ENCODE measurements at places on chromosomes 1 and 21.

- DNase-seq: no peak
Measured at GRCh38 chr1:151991663-151992302, 1.9 kb downstream of the S100A10 start.

DNA sequence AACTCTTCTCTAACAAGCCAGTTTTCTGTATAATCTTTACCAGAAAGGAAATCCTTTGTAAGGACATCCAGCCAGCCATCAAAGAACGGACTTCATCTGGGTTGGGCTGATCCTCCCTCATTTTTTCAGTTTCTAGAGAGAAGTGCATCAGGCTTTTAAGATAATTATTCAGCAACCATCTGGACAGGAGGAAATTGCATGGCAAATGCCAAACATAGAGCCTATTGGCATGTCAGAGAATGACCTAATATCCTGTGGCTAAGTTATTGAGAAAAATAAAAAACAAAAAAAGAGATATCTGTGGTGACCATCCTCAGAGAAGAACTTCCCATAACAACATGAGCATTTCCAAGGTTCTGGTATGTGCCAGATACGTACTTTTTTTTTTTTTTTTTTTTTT, 74.9 kb upstream of the BEND5 start:
- no peak for DNase-seq

DNA sequence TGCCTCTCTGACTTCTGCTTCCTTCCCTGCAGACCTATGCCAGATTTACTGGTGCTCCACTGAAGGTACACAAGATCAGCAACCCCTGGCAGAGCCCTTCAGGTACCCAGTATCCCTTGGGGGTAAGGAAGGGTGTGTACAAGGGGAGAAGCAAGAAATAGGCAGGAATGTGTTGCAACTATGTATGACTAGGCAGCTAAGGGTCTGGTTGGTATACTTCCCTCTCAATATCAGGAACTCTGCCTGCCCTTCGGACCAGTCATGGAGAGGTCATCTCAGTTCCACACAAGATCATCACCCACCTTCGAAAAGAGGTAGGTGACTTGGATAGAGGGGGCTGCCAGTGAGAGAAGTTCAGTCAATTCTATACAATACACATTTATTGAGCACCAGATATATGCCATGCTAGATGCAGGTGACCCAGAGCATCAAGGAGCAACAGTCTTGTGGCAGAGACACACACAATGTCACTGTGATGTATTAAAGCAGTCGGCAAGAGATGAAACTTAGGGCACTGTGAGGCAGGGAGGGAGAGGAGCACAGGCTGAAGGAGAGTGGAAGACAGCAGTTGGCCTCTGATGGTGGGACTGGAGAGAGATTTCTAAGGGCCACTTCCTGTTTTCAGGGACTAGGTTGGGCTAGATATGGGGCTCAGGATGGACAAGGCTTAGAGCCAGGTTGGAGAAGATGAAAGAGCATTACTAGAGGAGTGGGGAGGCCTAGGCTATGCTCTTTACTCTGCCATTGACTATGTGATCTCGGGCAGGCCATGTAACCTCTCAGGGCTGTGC, 2.0 kb downstream of the MTX1 start:
- no peak for DNase-seq

- DNase-seq: peak; percentile 51
Measured at GRCh38 chr1:109904105-109904817, 6.4 kb upstream of the CSF1 start.

GRCh38 chr21:25961042-25961441, 209.5 kb downstream of the APP start:
- DNase-seq: no peak

GRCh38 chr1:15345705-15346345, 63.9 kb upstream of the EFHD2 start:
- no peak for DNase-seq

DNA sequence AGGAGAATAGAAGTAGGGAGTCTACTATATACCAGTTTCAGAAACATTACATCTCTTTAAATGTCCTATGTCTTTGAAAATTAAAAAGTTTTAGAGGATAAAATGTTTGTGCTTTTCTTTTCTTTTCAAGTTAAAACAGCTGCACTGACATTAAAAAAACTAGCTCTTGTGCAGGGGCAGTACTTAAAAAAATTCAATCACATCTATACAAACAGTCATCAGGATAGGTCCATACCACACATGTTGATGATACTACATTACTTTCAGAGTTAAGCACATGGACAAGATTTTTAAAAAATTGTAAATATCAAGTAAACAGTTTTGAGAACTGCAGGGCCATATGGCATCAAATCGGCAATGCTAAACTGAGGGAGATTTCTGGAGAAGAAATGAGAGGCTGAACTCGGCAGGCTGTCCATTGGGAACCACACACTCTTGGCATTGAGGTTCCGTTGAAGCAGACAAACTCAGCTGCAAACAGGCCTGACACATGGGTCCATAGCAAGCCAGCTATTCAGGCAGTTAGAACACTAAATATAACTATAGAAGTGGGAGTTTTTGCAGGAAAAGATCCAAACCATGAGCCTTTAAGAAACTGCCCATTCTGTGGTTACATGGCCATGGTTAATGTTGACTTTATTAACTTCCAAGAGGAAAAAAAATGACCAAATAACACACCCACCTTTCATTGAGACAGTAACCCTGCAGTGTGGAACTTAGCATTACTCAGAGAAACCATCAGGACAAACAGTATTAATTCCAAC, 84.5 kb upstream of the BCL10 start:
- peak; percentile 97 for DNase-seq

GRCh38 chr1:35505911-35506798, 51.0 kb downstream of the KIAA0319L start:
- peak; percentile 85 for DNase-seq

DNA sequence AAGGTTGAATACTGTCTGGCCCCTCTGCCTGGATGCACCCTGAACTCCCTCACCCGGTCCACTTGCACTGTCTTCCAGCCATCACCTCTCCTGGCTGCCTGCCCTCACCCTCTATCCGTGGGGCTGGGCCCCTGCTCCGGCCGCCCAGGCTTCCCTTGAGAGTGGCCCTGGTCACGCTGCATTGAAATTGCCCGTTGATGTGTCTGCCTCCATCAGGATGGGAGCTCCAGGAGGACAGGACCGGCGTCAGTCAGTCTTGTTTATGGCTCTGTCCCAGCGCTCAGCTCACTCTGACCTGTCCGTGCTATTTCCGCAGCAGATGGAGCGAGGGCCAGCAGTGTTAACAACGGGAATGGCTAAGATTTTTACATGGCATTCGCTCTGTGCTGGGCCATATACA, 34.9 kb downstream of the FOXO6 start:
- no peak for DNase-seq

- DNase-seq: no peak
Measured at GRCh38 chr1:237507005-237507404, 383.7 kb downstream of the ZP4 start.

DNA sequence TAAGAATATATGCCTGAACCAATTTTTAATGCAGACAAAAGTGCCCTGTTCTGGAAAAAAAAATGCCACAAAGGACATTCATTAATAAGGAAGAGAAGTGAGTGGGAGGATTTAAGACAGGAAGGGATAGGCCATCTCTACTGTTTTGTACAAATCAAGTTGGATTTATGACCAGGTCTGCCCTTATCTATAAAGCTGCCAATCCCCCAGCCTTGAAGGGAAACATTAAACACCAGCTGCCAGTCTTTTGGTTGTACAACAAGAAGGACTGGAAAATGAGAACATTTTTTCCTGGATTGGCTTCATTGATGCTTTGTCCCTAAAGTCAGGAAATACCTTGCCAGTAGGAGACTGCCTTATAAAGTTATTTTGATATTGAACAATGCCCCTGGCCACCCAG, 444.0 kb downstream of the NPHP4 start:
- DNase-seq: no peak

- DNase-seq: no peak
Measured at GRCh38 chr1:203275656-203276272, 29.6 kb upstream of the BTG2 start.

- no peak for DNase-seq
Measured at GRCh38 chr1:212237651-212238050, 47.6 kb upstream of the PPP2R5A start.
